ENCODE measurements at places on chromosomes 5 and 9.
A peak's percentile ranks its signal among the peaks of the same experiment; 100 is the strongest.

GRCh38 chr9:71986900-71987299 lies 73.5 kb downstream of the C9orf57 start:
- DNase-seq, result no peak

DNA sequence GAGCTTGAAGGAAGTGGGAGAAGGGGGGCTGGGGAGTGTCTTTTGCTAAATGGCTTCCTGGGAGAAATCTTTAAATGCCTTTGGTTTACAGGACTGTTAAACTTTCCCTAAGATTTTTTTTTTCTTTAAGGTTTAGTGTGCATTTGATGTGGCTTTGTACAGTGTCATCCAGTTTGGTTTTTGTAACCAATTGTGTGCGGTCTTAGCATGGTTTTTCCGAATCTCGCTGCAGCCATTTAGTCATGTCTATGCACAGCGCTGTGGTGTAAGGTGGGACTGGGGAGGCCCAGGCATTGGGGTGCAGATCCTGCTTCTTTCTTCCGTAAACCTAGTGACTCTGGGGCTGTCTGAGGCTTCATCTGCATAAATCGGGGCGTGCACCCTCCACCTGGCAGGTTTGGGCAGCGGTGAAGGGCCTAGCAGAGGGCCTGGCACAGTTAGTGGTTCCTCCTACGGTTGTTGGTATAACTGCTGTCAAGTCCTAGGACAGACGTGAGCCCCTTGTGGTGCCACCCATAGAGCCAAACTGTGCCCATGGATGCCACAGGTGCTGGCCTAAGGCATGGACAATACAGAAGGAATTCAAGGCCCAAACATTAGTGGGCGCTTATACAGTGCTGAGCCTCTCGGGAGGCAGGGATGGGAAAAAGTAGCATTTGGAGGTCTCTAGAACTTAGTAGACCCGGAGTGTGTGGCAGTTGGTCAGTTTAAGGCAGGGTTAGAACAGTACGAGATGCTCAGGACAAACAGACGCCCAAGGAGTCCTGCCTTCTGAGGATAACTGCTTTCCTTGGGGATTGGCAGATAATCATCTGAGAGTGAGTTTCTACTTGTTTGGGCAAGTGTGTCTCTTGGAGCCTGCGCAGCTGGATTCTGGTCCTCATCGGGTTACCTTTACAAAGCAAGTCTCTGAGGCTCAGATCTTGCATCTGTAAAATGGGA lies 1.5 kb downstream of the PRRC2B start:
- no peak for DNase-seq

DNA sequence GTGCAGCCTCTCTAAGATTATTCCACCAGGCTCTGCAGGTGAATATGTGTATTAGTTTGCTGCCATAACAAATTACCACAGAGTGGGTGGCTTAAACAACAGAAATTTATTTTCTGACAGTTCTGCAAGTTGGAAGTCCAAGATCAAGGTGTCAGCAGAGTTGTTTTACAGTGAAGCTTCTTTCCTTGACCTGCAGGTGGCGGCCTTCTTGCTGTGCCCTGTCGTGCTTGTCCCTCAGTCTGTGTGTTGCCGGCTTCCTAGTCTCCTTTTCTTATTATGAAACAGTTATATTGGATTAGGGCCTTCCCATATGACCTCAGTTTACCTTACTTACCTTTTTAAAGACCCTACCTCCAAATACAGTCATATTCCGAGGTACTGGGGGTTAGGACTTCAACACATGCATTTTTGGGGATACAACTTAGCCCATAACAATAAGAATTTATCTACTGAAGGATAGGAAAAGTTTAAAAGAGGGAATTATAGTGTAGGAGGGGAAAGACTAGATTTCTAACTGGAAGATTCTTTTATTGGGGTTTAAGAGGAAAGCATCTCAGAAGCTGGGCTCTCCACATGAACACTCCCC lies 97.4 kb downstream of the OSTF1 start:
- DNase-seq, result peak; percentile 53

DNA sequence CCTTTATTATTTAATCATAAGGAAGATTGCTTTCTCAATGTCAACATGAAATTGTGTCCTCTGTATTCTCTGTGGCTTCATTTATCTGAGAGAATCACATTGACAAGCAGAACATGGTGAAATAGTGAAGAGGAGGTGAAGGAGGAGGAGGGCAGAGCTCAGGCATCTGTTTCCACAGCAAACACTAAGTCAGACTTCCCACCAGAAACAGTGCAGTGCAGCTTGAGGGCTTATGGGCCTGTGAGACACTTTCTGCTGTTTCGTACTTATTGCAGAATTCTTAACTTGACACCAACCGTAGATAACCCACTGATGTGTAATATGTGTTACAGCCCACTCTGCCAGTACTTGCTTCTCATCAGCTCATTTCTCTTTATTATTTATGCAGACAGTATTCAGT lies 386.3 kb downstream of the DIRAS2 start:
- no peak for DNase-seq

DNA sequence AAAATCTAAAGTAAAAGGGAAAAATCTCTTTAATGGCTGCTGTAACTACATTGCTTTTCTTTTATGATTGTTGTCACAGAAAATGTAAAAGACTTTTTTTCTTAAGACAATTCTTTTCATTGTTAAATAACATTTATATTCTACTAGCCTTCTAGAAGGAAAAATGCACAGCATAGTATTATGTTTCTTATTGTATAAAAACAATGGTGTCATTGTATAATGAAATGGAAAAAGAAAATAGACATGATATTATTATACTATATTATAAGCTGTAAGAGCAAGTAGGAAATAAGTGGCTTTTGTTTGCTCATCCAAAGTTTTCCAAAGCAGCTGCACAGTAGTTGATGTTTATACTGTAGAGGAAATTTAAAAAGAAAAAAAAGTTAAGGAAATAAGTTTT lies 1021.7 kb downstream of the EFNA5 start:
- DNase-seq, result no peak
